ENCODE measurements at places on chromosomes 7 and 10. TPM values are rescaled to one million over a fixed set of nuclear protein-coding genes. Genes with fewer than 3 reads are reported as not detected.
A peak's percentile ranks its signal among the peaks of the same experiment; 100 is the strongest.

SPDYE6 gene
- total RNA-seq = not detected

LARP4B gene
- total RNA-seq = 42.5 TPM

DNA sequence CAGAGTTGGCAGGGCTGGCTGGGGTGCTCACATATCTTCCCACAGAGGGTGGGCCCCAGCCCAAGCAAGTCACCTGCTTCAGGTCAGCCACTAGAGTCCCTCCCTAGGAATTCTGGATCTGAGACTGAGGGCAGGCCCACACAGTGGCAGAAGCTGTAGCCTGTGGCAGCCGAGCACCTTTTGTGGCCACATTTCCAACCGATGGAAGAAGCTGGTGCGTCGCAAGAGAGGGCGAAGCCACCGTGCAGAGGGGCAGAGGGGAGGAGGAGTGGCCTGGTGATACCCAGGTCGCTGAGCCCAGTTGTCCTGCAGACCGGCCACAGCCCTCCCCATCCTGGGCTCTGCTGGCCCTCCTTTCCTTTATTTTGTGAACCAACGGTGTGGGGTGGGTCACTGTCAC lies 5.3 kb downstream of the POLM start:
- no peak for DNase-seq

DNA sequence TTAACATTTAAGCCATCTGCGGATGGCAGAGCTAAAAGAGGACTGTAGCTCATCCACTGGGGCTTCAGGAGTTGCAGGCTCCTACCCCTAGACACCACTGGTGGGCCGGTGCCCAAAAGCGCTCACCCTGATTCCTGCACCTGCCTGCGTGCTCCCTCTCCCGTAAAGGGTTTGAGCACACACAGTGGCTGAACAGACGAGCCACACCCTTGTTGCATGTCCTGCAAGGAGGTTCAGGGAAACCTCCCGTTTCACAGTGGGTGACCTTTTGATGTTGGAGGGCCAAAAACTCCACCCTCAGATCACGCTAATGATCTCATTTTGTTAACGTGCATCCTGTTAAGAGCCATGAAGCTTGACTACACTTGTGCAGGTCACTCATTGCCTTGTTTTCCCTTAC lies 37.9 kb downstream of the SYPL1 start:
- no peak for DNase-seq

- no peak for DNase-seq
Measured at GRCh38 chr10:21260066-21260465, 265.4 kb downstream of the SKIDA1 start.

DNA sequence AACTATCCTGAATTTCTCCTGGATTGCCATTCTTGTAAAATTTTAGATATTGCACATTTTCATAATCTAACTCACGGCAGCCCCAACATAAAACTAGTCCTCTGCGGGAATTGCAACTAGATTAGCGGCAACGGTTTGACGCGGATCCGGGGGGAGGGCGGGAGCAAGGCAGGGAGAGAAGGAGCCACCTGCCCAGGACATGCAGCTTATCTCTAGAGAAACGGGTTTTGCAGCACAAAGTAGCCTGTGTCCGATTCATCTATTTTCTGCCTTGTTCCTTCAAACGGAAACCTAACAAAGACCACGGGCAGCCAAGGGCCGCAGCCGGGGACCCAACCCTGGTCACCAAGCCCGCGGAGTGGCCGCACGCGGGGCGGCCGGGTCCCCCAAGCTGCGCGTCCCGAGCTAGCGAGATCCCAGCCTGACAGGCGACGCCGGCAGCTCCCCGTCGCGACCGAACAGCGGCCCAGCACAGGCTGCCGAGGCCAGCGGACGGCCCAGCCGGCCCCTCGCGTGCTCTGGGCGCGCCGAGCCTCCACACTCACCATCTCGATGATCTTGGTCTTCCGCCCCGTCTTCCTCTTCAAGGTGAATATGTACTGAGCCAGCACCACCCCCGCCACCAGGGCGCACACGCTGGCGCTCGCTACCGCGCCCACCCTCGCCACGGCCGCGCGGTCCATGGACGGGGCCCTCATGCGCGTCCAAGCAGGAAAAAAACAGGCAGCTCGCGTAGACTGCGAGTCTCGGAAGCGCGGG lies at the start of gene NT5C3A:
Gene NT5C3A, minus strand, starts transcription at position 754 of the 759 bp plus-strand sequence. Its CDS starts 71 bp downstream, at position 683.
- peak; percentile 41 for DNase-seq
